Ammon's horn (tissue), 1 donor: ENCODE measurements at places on chromosomes 3 and 15.
A peak's percentile ranks its signal among the peaks of the same experiment; 100 is the strongest.

DNA sequence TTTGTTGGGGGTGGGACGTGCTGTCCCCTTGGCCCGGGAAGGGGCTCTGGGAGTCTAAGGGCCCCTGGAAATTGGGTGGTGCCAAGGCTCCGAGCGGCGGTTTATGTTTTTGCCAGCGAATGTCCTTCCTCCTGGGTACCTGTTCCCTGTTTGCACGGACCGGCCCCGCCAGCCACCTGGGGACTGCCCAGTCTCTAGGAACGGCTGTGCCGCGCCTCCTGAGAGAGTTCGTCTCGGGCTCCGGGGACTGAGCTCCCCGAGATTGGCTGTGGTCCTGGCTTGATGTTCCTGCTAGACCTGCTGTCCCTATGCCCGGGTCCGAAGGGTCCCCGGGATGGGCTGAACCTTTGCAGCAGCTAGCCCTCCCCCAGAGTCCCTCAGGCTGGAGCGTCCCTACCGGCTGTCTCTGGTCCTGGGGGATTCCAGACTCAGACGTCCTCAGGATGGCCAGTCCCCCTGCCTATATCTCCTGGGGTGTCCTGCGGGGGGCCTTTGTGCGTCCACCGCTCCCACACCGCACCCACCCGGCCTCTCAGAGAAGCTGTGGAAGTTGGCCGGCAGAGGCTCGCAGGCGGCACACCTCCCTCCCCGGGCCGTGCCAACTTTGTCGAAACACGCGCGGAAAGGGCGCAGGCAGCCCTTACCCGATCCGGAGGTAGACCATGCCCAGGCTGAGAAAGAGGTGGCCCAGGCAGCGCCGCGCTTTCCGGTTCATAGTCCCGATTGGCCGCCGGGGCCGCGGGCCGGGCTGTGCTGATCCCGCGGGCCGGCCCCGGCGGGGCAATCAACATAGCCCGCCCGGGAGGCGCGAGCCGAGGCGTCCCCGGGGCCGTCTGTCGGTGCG, 547 bp downstream of the WNT7A start:
- DNase-seq = no peak

DNA sequence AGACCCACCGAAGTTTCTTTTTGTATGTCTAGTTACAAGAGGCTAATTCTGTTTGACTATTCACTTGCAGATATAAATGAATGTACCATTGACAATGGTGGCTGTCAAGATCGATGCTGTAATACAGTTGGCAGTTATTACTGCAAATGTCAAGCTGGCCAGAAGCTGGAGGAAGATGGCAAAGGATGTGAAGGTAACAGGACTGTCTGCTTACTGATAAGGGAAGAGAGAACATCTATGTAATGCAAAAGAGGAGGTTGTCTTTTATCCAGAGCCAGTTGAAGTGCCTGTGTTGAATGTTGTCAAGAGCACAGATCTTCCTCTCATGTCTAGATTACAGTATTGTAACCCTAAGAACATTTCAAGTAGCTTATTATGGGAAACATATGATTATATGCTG, 549.5 kb upstream of the GOLIM4 start:
- no peak for DNase-seq

- DNase-seq = no peak
Measured at GRCh38 chr3:60585918-60586317, 665.3 kb downstream of the FHIT start.

DNA sequence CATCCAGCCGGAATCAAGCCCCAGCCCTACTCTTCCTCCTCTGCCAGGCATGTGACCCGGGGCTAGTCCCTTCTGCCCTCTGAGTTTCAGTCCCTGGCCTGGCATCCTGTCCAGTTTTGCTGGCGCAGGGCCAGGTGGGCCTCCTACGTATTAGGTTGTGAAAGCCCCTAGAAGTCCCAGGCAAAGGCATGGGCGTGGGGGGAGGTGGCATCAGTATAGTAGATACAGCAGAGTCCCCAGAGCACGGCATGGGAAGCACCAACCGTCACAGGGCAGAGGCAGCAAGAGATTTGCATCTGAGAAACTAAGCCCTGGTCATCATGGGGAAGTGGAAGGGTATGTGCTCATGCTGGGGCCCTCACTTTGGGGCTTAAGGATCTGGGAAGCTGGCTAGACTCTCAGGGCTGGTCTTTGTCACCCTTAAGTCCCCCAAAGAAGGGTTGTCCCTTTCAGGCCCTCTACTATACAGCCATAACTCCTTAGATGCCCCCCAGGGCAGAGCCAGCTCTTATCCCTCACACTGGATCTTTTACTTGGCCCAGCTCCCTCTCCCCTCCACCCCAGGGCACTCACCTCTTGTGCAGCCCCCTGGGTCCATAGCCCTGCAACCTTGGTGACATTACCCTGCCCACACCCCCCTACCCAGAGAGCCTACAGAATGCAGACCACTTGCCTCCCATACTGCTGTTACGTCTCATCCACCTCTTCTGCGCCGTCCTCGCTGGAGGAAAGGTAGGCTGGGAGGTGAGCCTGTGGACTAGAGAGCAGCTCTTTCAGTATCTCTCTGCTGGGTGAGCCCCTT, 11.3 kb downstream of the NBEAL2 start:
- peak; percentile 43 for DNase-seq

DNA sequence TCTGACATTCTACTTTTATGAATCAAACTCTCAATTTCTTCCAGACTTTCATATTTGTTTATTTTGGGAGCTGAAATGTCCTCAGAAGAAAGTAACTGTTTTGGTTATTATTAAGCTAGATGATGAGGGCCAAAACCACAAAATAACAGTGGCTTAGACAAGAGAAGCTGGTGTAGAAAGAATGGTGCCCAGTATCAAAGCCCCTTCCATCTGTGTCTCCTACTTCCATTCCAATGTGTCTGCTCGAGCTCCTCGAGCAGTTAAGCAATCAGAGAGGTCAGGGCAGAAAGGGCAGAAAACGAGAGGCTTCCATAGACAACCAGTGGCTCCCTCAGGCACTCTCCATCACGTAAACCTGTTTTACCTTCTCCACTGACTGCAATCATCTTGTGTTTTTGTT, 59.7 kb upstream of the MAGI1 start:
- no peak for DNase-seq

- no peak for DNase-seq
Measured at GRCh38 chr3:30268288-30268687, 338.1 kb upstream of the TGFBR2 start.

GRCh38 chr15:40102897-40103858, 5.5 kb downstream of the BMF start:
- DNase-seq = peak; percentile 83

- no peak for DNase-seq
Measured at GRCh38 chr15:48592933-48593332, 52.6 kb downstream of the FBN1 start.

DNA sequence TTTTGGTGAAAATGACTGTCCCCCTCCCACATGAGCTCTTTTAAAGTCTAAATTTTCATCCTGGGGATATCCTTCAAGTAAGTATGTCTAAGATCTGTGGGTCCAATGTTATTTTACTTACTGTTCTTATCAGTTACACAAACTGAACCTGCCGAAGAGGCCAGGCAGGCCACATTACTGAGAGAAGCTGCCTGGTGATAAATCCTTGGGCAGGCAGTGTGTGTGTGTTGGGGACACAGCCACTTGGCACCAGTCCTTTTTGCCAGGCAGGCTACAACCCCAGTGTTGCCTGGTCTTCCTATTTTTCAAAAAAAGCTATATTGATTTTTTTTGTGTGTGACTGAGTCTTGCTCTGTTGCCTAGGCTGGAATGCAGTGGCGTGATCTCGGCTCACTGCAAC, 50.6 kb upstream of the RASA2 start:
- no peak for DNase-seq

- no peak for DNase-seq
Measured at GRCh38 chr3:27673701-27674100, 48.4 kb downstream of the EOMES start.

DNA sequence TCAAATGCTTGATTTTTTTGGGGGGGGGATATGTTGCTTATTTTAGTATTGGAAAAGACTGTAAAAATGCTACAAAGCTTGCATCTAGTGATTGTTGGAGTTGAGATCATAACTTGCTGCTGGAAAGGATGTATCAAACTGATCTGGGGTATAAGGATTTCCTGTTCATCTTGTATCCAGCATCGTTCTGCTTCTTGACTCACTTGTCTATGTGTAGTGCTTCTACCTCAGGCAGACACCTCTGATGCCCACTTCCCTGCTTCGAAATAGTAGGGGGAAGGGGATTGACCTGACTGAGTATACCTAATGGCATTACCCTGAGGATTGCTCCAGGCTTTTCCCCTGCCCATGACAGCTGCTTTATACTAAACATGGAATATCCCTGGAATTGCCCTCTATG, 42.7 kb downstream of the STT3B start:
- DNase-seq = no peak

DNA sequence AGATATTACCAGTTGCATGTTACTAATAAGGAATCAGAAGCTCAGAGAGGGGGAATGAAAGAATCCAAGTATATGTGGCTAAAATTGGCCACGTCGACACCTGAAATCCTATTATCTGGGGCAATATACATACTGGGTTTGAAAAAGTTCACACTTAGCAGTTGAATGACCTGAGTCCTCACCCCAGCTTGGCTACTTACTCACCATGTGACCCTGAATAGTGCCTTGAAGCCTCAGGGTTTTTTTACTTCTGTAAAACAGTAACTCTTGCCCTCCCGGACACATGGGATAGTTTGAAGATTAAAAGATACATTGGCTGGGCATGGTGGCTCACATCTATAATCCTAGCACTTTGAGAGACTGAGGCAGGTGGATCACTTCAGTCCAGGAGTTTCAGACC, 342.2 kb upstream of the TPRG1 start:
- DNase-seq = no peak

DNA sequence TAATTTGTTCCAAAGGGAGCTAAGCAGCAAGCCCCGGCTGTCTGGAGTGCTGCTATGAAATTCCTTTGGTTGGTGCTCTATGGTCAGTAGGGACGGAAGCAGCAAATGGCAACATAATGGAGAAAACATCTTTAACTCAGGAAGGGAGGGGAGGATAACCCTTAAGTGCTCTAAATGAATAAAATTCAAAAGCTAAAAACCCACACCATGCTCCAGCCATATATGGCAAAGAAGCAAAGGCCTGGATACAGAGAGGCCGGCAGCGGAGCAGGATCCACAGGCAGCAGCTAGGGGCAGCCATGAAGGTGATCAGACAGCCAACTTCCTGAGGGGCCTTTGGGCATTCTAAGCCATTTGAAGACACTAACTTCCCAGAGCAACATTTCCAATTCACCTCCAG, 38.9 kb downstream of the IL17RD start:
- DNase-seq = no peak

GRCh38 chr3:15465876-15466585, 38.6 kb downstream of the EAF1 start:
- DNase-seq = no peak

- DNase-seq = no peak
Measured at GRCh38 chr15:60316961-60317360, 80.8 kb downstream of the ANXA2 start.

DNA sequence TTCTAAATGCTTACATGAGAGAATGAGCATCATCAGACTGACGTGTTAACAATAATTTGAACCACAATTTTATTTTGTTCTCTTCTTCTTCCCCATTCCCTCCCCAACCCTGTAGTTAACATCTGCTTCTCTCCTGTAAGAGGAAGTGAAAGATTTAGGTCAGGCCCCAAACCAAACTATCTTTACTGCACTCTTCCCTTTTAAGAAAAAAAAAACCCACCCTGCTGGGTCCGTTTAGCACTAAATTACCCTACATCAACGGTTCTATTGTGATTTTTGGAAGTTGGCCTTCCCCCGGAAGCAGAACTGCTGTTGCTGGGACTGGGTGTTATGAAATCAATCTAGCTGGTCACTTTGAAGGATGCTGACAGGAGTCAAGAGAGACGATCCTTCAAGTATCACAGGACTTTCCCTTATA, 49.4 kb downstream of the NFKBIZ start:
- DNase-seq = peak; percentile 58

DNA sequence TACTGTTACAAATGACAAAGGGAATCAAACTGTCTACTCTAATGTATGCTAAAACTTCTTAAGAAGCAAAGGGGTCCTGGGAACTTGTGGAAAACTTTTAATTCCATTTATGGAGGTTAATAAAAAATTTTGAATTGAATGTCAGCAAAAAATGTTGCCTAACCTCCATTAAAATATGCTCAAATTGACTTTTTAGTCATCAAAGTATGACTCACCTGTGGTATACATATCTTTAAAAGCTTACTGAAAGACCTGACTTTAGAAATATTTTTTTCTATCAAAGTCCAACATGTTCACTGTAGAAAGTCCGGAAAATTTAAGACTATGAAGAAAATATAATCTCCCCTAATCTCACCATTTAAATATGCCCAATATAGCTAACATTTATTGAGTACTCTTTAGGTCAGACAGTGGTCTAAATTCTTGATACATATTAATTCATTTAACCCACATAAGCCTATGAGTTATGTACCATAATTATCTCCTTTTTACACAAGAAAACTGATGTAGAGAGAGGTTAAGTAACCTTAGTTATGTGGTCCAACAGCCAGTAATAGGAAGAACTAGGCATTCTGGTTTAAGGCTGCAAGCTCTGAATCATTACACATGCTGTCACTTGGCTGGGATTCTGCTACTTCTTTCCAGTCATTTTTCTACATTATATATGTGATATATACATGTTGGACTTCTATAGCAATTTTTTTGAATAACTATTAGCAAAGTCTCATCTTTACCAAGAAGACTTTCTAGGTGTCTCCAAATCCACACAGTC, 83.6 kb downstream of the PDZRN3 start:
- no peak for DNase-seq

DNA sequence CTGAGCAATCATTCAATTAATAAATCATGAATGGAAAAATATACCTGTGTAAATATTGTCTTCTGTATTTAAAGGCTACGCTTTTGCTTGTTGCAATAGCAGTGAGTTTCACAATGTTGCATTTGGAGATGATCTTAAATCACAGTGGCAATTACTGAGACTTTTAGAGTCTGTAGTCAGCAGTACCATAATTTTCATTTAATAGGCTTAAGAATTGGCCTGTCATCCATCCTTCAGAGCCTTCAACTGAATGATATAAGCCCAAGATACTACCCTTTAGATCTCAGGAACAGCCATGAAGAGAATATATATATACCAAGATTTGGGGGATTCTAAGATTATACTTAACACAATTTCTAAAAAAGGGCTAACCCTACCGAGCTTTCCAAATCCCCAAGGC, 458.1 kb downstream of the GBE1 start:
- DNase-seq = no peak

DNA sequence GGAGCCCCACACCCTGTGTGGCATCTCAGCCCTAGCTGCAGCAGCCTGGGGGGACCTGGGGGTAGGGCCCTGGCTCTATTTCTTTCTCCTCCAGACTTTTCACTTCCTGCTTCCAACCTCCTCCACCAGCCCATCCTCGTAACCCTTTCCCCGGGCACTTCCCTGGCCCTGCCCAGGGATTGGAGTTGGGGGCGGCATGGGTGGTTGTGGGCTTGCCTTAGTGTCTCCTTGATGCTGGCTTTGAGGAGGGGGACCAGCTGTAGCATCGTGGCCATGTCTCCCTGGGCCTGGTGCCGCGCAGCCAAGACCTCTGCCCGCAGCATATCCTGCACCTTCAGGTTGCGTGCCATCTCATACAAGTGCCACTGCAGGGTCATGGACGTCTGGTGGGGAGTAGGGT, 28.1 kb downstream of the CYP11A1 start:
- DNase-seq = no peak

GRCh38 chr3:97793420-97794019, 28.3 kb upstream of the CRYBG3 start:
- DNase-seq = peak; percentile 81

GRCh38 chr3:177800561-177800960, 603.3 kb upstream of the TBL1XR1 start:
- no peak for DNase-seq
